ENCODE measurements at places on chromosomes 1 and 21.

- peak; percentile 25 for DNase-seq
These were observed at the start of gene SLC27A3 for GRCh38 chr1:153774780-153775457. TSS of gene SLC27A3 (plus strand) at chr1:153775407. CDS start at chr1:153775498, 91 bp downstream.

DNA sequence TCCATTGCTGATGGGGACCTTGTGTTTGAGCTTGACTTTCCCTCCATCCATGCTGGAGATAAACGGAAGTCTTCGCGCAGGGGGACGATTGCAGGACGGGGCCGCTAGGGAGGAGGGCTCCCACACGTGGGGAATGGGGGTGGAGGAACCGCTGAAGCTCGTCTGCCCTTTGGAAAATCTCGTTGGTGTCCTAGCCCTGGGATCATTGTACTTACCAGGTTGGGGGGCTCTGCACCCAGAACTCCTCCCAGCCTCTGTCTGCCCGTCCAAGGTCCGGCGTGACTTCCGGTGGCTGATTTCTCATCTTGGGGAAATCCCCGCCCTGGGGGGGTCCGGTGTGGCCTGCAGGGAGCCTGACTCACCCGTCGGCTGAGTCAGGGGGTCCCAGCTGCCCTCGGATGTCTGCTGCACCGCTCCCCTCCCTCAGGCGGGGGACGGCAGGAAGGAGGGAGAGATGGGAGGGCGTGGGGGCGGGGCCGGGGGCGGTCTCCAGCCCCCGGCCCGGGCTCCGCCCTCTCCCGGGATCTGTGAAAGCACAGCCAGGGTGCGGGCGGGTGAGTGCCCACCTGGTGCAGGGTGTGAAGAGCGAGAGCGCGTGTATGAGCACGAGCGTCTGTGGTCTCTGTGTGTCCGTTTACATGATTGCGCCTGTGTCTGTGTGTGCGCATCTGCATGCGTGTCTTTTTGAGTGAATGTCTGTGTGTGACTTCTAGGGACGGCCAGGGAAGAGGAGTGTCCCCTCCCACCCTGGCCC lies 35.8 kb downstream of the PIK3CD start:
- peak; percentile 36 for DNase-seq

DNA sequence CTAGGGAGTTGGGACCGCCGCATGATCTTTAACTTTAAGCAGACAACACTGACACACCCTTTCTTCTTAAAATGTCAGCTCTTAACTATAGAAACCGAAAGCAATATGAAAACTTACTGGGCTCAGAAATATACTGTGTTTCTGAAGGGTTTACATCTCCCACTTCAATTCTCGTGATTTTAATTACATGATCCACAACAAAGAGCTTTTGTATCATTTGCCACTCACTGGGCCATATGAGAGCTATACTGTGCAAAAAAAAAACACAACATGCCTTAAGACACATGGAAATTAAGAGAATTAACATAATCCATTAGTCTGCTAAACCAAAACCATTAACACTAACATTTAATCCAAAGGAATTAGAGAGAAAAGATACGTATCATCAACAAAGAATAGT lies 35.0 kb upstream of the RAP1GAP start:
- no peak for DNase-seq

GRCh38 chr1:17209430-17209829 lies 4.5 kb downstream of the PADI1 start:
- no peak for DNase-seq

Measured in lung microvascular endothelial cell (primary cell).